ENCODE measurements at places on chromosomes 1 and 21.
A peak's percentile ranks its signal among the peaks of the same experiment; 100 is the strongest.

DNA sequence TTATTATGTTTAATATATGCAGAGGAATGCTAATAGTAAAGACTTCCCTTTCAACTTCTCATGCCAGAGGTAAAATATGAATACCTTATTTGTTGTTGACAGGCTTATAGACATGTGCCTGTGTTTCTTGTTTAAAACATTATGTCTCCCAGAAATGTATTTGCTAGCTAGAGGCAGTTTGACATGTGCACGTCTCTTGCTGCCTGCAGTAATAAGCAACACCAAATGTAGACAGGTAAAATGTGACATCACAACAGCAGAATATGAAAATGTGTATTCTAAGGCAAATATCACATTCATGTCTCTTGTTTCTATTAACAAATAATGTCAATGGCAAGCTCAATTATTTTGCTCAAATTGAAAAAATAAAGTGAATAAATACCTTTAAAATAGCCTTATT, 80.2 kb upstream of the NEGR1 start:
- DNase-seq = no peak

- no peak for DNase-seq
Observed at GRCh38 chr1:16139473-16139962, 16.4 kb downstream of the EPHA2 start.

- DNase-seq = no peak
Observed at GRCh38 chr21:35404247-35404646, 355.1 kb upstream of the RUNX1 start.

GRCh38 chr1:174040387-174040786, 18.2 kb upstream of the RC3H1 start:
- no peak for DNase-seq

- no peak for DNase-seq
Observed at GRCh38 chr1:241532162-241532531, at the start of gene KMO. TSS of gene KMO (plus strand) at chr1:241532378. CDS start at chr1:241532445, 67 bp downstream.

DNA sequence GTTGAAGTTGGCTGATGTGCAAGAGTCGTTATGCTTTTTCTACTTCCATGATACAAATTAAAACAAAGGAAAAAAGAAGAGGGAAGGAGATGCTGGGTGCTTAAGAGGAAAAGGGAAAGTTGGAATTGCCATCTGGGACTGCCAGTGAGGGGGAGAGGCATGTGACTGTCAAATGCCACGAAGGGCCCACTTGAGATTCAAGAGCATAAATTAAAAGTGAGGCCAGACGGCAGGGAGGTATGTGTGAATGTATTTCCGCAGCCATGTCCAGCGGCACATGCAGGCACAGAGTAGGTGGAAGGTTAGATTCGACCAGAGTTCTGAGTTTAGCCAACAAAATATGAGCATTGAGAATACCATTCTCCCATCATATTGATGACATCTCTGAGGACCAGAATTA, 32.0 kb downstream of the NFASC start:
- no peak for DNase-seq

DNA sequence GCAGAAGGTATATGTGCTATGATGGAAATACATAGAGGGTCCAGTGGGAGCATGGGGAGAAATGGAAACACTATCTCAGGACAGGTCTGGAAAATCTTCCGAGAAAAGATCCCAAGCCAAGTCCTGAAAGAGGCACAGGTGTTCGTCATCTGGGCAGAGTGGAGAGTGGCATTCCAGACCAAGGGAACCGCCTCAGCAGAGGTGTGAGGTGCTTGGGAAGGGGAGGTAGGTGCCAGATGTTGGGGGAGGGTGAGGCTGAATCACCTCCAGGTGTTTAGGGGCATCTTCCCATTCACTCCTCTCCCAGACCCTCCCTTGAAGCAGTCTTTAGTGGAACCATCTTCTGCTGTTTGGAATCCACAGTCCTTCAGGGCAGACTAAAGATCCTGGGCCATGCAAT, 23.5 kb upstream of the LRRN2 start:
- no peak for DNase-seq

GRCh38 chr21:38243732-38244406, 12.9 kb upstream of the KCNJ15 start:
- DNase-seq = no peak

DNA sequence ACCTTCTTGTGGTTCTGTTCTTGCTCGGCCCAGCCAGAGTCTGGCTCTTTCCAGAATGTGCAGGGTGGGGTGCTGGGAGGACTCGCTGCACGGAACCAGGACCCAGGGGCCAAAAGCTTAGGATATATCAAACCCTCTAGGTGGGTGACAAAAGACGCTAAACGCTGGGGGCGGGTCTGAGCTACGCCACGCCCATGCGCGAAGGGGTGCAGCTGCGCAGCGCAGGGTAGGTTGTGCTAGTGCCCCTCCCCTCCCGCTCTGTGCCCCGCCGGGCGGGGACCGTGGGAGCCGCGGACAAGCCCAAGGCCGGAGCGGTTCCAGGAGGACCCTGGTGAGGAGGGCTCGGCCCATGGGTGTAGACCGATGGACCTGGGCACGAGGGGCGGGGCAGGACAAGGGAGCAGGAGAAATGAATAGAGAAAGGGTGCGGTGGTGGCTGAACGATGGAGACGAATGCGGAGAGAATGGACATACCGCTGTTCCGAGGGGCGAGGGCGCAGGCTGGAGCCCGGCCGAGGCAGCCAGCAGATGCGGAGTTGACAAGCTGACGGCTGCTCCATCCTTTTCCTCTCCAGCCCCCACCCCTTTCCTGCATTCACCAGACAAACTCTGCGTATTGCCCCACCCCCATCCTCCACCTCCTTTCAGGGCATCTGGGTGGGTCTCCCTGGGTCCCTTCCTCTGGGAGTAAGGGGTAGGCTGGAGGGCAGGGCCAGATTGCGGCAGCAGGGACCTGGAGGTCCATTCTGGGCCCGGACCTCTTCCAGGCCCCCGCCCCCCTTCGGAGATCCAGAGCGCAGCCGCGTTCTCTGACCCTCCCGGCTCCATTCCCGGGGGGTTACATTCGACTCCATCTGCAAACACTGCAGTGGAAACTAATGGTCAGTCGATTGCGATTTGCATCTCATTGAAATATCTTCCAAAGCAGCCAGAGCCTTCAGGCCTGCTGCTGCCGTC, at the start of gene RUSC1:
Gene RUSC1, plus strand, starts transcription at position 234 of the 957 bp plus-strand sequence. CDS start 880 bp downstream, outside the sequence.
- DNase-seq = peak; percentile 65

DNA sequence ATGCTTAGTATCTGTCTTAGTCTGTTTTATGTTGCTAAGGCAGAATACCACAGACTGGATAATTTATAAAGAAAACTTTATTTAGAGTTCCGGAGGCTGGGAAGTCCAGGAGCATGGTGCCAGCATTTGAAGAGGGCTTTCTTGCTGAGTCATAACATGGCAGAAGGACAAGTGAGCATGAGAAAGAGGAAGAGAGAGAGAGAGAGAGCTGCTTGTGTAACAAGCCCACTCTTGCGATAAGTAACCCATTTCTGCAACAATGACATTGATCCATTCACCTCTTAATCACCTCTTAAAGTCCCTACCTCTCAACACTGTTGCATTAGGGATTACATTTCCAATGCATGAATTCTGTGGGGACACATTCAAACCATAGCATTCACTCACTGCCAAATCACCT, 11.7 kb upstream of the MYOCOS start:
- DNase-seq = no peak

DNA sequence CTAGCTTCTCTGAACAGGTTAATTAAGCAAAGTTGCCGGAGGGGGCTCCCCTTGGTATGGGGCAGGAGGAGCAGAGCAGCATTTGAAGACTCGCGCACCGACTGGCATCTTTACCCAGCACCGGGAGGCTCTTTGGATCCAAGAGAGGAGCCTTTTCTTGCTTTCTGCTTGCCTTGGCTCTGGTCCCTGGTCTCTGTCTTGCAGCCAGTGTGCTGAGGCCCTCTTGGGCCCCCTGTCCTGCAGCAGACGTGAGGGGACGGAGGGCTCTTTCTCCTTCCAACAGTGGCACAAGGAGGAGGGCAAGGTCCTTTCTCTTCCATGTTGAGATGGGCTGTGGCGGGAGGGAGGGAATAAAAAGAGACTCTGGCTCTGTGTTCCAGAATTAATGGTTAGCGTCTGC, 45.6 kb downstream of the ZBTB18 start:
- no peak for DNase-seq

- DNase-seq = no peak
Observed at GRCh38 chr1:197519741-197520334, 251.8 kb downstream of the CRB1 start.

DNA sequence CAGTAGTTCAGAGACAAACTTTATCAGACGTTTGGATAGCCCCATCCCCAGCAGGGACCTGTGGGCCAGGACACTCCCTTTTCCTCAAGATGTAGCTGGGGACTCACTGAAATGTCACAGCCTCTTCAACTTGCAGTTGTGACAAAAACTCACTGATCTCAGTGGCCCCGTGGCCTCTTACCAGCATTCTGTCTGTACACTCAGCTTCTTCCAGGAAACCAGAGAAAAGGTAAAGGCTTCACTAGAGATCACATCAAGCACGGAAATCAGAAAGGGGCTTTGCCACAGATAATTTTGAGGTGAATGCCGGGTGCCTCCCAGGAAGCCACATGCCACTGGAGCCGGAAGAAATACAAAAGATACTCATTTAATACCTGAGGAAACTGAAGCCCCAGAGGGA, 122.2 kb downstream of the CCDC185 start:
- no peak for DNase-seq

DNA sequence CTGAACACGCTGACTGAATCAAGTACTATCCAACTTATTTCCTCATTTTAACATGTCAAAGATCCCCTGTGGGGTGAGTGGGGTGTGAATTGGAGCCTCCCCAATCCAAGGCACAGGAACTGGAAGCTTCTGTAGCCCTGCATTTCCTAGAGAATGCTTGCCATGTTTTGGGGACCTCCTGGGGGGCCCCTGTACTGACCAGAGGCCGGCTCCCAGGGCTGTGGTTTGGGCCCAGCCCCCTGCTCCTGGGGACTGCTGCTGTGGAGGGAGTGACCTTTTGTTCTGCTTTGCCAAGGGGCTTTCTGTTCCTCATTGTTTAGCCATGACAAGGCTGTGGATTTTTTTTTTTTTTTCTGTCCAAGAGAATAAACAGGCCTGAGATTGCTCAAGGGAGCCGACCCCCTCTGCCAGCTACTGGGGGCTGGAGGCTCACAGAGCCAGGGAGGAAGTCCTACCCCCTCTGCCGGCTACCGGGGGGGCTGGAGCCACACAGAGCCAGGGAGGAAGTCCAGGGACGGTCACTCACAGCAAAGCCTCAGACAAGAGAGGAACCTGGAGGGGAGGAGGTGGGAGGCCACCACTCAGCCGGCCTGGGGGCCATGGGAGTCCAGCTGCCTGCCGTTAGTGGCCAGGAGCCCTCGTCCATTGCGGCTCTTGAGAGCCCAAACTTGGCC, 17.4 kb downstream of the TNFRSF1B start:
- no peak for DNase-seq

DNA sequence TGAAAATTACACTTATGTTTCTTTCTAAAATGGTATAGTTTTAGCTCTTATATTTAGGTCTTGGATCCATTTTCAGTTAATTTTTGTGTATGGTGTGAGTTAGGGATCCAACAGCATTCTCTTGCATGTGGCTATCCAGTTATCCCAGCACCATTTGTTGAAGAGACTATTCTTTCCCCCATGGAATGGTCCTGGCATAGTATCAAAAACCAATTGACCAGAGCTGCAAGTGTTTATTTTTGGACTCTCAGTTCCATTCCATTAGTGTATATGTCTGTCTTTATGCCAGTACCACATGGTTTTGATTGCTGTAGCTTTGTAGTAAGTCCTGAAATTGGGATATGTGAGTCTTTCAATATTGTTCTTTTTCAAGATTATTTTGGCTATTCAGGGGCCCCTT, 14.3 kb downstream of the TTLL10 start:
- no peak for DNase-seq

DNA sequence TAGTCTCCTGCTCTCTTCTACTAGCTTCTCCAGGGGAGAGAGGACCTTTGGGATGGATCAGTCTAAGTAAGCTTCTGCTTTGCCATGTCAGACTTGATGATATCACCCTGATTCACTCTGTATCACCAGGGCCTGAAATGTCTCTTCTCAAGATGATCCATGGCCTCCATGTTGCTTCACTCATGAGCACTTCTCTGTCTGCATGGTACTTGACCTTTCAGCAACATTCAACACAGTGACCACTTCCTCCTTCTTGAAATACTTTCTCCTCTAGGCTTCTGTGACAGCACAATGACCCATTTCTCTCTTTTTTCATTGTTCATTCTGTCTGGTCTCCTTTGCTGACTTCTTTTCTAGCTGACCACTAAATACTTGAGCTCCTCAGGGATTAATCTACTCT, 35.3 kb upstream of the NGF start:
- DNase-seq = no peak

GRCh38 chr1:36321119-36321951, 2.1 kb downstream of the EVA1B start:
- DNase-seq = no peak

- no peak for DNase-seq
Observed at GRCh38 chr1:172914501-172915144, 136.1 kb downstream of the TNFSF18 start.

- no peak for DNase-seq
Observed at GRCh38 chr1:32919811-32920733, 18.9 kb upstream of the TMEM54 start.

DNA sequence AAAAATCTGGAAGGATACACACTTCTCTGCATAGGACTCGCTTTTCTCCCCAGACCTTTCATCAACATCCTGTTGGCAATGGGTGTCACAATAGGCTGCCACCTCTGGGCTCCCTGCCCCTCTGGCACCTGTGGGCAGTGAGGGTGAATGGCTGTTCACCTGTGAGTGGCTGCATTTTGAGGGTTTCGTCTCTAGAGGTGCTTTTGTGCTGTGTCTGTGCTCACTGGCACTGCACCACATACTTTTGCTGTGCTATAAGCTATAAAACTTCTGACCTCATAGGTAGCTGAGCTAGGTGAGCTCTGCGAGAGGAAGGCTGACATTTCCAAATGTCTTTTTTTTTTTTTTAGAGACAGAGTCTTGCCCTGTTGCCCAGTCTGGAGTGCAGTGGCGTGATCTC, 35.9 kb downstream of the SLC30A1 start:
- DNase-seq = no peak

- no peak for DNase-seq
Observed at GRCh38 chr1:33618636-33619035, 146.2 kb downstream of the ZSCAN20 start.

DNA sequence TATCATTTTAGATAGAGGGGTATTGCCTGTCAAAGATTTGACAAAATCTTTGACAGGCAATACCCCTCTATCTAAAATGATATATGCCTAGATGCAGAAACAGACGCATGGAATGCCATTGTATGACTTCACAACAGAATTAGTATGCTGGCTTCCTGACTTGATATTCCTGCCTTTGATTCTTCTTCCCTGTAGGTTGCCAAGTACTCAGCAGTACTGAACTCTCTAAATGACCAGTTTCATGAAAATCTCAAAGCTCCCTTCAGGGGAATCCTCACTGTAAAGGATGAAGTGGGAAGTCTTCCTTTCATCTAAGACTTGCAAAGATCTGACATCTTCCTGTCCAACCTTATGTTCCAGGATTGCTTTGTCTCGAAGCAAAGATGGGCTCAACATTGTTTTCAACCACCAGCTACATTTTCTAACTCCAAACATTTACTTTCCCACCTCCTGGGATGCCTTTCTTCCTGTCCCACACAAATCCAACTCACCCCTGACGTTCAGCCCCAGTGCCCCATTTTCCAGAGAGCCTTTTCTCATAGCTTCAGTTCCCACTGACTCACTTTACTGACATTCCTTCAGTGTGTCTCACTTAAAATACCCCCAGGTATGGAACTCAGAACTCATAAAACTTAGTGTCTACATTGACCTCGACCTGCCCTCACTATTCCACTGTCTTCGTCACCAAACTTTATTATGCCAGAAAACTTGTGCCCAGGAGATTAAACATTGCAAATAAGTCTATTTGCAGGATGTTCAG, 67.3 kb upstream of the KCNJ6 start:
- no peak for DNase-seq

Data from T-helper 1 cell (primary cell).